ENCODE measurements at places on chromosomes 6 and 20. TPM values are rescaled to one million over a fixed set of nuclear protein-coding genes. Genes with fewer than 3 reads are reported as not detected.

The GNAS-AS1 gene
- total RNA-seq, result 2.4 TPM

The PRL gene
- total RNA-seq, result 0.13 TPM

- no peak overlapping the region for H3K4me3 ChIP-seq
- H3K27me3 ChIP-seq, result no peaks in the 10 kb centered on the region
- H3K27ac ChIP-seq, result no peak overlapping the region
- H3K36me3 ChIP-seq, result no peaks in the 10 kb centered on the region
These were observed 212.4 kb downstream of the GRIK2 start for GRCh38 chr6:101605874-101606273.

- H3K27ac ChIP-seq, result no peak overlapping the region
- H3K4me3 ChIP-seq, result no peak overlapping the region
- H3K36me3 ChIP-seq, result no peaks in the 10 kb centered on the region
- peak; percentile 35 for DNase-seq
- H3K27me3 ChIP-seq, result no peaks in the 10 kb centered on the region
These were observed 37.1 kb upstream of the DUSP22 start for GRCh38 chr6:255041-255750.

- no peak overlapping the region for H3K27ac ChIP-seq
- H3K36me3 ChIP-seq, result no peaks in the 10 kb centered on the region
- no peaks in the 10 kb centered on the region for H3K27me3 ChIP-seq
- no peak overlapping the region for H3K4me3 ChIP-seq
- DNase-seq, result no peak
These were observed 89.9 kb upstream of the AKIRIN2 start for GRCh38 chr6:87791982-87792381.
